Stomach (tissue), 19 donors: ENCODE measurements at places on chromosomes 16 and 17. TPM values are rescaled to one million over a fixed set of nuclear protein-coding genes. Genes with fewer than 3 reads are reported as not detected.

DNA sequence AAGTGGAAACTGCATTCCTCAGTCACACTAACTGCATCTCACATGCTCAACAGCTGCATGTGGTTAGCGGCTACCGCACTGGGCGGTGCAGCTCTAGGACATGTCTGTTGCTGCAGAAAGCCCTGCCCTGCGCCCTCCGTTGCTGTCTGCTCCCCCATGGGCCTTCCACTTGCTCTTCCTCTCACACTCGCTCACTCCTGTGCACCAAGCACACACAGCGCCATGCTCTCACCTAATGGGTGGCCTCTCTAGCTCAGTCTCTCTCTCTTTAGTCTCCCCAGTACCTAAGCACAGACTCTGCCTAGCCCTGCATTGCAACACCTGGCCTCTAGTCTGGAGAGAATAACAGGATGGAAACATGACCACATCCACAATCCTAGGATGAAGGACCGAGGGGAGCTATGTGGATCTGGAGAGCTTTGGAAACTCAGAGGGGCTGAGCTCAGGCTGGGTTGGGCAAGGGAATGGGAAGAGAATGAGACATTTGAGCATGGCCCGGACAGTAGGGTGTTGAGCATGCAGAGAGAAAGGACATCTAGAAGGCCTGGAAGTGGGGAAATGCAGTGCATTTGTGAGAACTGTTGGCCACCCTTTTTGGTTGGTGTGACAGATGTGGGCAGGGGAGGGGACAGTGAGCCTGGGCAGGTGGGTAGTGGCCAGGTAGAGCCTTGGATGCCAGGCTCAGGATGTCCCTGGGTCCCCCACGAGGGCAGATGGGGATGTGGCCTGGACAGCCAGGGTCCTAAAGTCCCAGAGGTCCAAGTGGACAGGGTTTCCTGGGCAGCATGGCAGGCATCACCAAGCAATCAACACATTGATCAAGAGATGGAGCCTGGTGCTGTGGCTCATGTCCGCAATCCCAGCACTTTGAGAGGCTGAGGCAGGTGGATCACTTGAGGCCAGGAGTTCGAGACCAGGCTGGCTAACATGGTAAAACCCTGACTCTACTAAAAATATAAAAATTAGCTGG is 16.1 kb downstream of the SGCA start:
- DNase-seq = peak; percentile 52

GRCh38 chr17:38431346-38432145 is 3.3 kb downstream of the ARHGAP23 start:
- DNase-seq = no peak

DNA sequence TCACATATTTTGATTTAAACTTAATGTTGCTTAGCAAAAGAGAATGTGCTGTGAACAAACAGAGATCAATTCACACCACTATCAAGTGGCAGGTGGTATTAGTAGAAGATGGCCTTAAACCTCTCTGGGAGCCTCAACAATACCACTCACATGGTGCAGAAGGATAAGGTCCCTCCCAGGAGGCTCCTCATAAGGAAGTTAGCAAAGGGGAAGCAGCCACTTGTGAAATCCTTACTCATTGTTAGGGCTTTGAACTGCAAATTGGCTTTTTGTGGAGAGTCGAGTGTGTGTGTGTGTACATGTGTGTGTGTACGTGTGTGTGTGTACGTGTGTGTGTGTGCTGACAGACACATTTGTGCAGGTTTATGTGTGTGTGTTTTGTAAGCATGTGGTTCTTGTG is 48.9 kb upstream of the ASIC2 start:
- DNase-seq = no peak

GRCh38 chr16:83882163-83882885 is 16.6 kb upstream of the MLYCD start:
- no peak for DNase-seq

DNA sequence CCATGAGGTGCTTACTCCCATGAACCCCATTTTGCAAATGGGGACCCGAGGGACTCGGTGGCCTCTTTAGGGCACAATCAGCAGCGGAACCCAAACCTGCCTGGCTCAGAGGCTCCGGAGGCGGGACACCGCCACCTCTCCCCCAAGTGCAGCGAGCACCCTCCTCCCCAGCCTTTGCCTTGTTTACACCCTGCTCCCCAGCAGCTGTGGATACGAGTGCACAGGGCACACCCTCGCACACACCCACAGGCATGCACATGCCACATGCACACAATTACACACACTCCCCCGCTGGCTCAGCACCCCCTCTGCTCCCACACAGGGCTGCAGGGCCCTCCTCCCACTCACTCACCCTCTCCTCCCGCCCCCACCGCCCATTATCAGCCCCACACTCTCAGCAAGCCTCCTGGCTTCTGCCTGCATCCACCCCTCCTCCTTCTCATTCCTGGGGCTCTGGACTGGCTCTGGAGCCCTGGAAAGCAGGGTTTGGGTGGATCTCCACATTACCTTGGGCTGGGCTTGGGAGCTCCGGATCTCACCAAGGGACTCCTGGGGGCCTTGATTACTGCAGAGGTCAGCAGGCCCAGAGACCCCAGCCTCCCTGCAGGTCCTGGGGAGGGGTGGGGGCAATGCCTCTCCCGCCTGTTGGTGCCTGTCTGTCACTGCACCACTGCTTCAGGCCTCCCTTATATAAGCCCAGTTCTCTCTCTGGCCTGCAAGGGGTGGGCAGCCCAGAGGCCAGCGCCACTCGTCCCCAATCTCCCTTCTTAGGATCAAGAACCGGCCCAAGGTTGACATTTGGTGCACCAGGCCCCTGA is 6.4 kb downstream of the PDK2 start:
- peak; percentile 93 for DNase-seq

- no peak for DNase-seq
Measured at GRCh38 chr16:47323241-47323640, 137.6 kb downstream of the ITFG1 start.

- DNase-seq = peak; percentile 84
Measured at GRCh38 chr16:10688291-10688690, 6.4 kb downstream of the TEKT5 start.

- DNase-seq = no peak
Measured at GRCh38 chr17:64115822-64116534, 14.0 kb downstream of the ERN1 start.

- DNase-seq = no peak
Measured at GRCh38 chr16:67091906-67092566, 17.7 kb upstream of the PHAF1 start.

FBXL19 gene
- 9.3 TPM for total RNA-seq

TBC1D3 gene
- total RNA-seq = not detected

TMEM106A gene
- not detected for total RNA-seq

UBE2O gene
- 17.9 TPM for total RNA-seq

SLFN12L gene
- total RNA-seq = 0.58 TPM

EIF4A3 gene
- total RNA-seq = 17.5 TPM
